ENCODE measurements at places on chromosomes 4 and X. TPM values are rescaled to one million over a fixed set of nuclear protein-coding genes. Genes with fewer than 3 reads are reported as not detected.

Gene TRPC5OS
- total RNA-seq: not detected

Gene NXF2
- total RNA-seq: not detected

Gene GLRA3
- total RNA-seq: not detected

Gene CORIN
- under 0.01 TPM for total RNA-seq

Gene GPRIN3
- total RNA-seq: 0.49 TPM

Gene LDB2
- 85.9 TPM for total RNA-seq

Gene SYNPO2
- total RNA-seq: 3.4 TPM

Gene GABRA4
- not detected for total RNA-seq

Gene ZBTB49
- total RNA-seq: 14.5 TPM

Gene FAM133A
- 0.45 TPM for total RNA-seq

Gene CSAG3
- total RNA-seq: not detected

Gene CLIC2
- total RNA-seq: 12.6 TPM

Gene CT55
- not detected for total RNA-seq

Gene TSPAN6
- total RNA-seq: 32.5 TPM

Gene HOPX
- 0.36 TPM for total RNA-seq

Gene GPR119
- not detected for total RNA-seq

Gene F8A3
- total RNA-seq: 0.72 TPM

Gene SPACA5
- total RNA-seq: not detected

Gene CXCL11
- not detected for total RNA-seq

Gene TIGD2
- total RNA-seq: 7.0 TPM

Gene LPAR4
- 1.3 TPM for total RNA-seq

Gene IL2
- not detected for total RNA-seq

Gene SEL1L3
- 83.5 TPM for total RNA-seq

Gene IRS4
- total RNA-seq: not detected

Gene RBM46
- not detected for total RNA-seq

Gene FAM236B
- not detected for total RNA-seq

Gene MFSD8
- total RNA-seq: 15.8 TPM

Gene RNF175
- total RNA-seq: not detected

Gene PHOX2B
- total RNA-seq: not detected

Gene TMPRSS11A
- total RNA-seq: under 0.01 TPM

Gene TMEM271
- not detected for total RNA-seq

Gene FGF5
- total RNA-seq: 0.98 TPM

Gene UGT2A1
- total RNA-seq: not detected

Gene PCDH18
- 210 TPM for total RNA-seq
